SJCRH30 (cell line): ENCODE measurements at places on chromosomes 7 and 10. TPM values are rescaled to one million over a fixed set of nuclear protein-coding genes. Genes with fewer than 3 reads are reported as not detected.

The TFEC gene
- 0.47 TPM in 1 of 2 replicates, not detected in the other for total RNA-seq

DNA sequence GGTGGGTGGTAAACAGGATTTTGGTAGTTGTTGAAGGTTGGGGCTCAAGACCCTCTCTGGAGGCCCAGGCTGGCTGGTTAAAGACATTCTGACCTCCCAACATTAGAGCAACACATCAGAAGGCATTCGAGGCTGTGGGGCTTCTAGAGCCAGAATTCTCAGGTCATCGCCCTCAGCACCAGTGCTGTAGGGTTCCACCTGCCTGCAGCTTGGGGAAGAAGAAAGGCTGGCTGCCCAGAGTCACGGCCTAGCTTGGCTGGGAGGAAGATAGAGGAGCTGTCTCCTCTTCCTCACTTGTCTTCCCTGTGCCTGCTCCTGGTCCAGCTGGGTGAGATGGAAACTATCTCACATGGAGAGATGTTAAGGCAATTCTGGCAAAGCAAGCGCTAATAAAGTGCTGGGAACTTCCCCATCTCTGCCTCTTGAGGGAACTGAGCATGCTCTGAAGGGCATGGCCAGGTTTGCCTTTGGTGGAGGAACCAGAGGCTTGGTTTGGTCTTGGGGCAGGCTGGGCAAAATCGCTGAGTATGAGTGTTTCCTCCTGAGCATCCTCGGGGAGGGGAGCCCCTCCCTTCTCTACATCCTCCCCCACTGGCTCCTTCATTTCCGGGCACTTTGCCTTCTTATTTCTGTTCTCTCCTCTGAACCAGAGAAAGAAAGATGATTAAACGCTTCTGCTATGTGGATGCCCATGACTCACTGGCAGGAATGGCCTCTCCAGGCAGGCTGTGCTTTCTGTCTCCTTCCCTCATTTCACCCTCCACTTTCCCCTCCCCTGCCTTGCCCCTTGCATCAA lies 509.0 kb upstream of the PODXL start:
- H3K27ac ChIP-seq: peak overlapping the region; percentile 41
- no peak overlapping the region for H3K4me3 ChIP-seq
- H3K4me1 ChIP-seq: peaks cover 17% of the 10 kb centered on the region
- H3K36me3 ChIP-seq: no peaks in the 10 kb centered on the region
- H3K27me3 ChIP-seq: no peaks in the 10 kb centered on the region

The GATAD1 gene
- 48.6 and 57.1 TPM in 2 replicates for total RNA-seq

The PRKAR2B gene
- total RNA-seq: 12.3 and 14.3 TPM in 2 replicates

DNA sequence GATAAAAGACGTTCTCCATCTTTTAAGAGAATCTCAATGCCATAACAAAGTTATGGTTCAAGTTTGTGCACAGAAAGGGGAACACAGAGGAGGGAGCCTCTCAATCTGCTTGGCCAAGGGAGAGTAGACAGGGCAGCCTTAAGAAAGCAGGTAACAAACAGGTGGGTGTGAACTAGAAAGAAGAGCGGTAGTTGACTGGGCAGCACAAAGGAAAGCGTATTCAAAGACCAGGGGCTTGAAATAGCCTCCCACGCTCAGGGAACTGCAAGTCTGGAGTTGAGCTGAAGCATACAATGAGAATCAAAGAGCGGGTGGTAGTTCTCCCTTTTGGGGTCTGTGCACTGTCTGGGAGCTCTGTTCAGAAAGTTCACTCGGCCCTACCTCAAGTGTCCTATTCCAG lies 18.9 kb upstream of the MACC1 start:
- H3K4me3 ChIP-seq: no peak overlapping the region
- H3K27me3 ChIP-seq: no peaks in the 10 kb centered on the region
- H3K4me1 ChIP-seq: peaks cover 3% of the 10 kb centered on the region; the same call in 1 of the 2 replicates

The NEUROD6 gene
- not detected in 2 replicates for total RNA-seq

DNA sequence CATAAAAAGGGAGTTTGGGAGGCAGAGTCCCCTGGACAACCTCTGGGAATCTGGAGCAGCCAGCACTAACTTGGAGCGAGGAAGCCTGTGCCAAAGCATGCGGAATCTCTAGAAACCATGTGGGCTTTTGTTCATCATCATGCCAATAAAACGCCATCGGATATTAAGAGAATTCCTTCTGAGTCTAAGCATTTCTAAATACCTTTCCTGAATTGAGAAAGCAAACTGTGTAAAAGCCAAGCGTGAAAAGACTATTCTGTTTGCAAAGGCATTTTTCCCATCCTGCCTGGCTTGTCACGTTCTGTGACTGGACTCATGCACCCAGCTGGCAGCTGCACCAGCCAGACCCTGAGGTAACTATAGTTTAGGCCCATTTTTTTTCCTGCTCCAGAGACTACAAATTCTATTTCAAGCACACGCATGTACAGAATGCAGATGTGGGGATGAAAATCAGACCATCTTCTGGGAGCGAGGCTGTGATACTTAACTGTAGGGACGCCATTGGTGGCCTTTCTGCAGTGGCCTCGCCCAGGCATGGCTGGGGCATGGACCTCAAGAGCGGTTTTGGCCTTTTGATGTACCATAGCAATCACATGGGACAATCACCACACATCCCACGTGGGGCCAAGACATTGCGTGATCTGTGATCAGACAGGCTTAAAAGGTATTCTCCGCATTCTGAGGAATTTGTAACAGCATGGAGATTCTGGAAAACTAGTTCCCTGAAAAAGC lies 218.9 kb downstream of the KIAA1217 start:
- no peak overlapping the region for H3K27ac ChIP-seq
- no peak overlapping the region for H3K4me3 ChIP-seq
- DNase-seq: no peak
- H3K27me3 ChIP-seq: no peaks in the 10 kb centered on the region
- H3K36me3 ChIP-seq: peaks cover 2% of the 10 kb centered on the region

The MYO1G gene
- 0.30 and 0.33 TPM in 2 replicates for total RNA-seq

- H3K4me1 ChIP-seq: no peaks in the 10 kb centered on the region
- no peak for DNase-seq
- H3K27ac ChIP-seq: no peak overlapping the region
- H3K36me3 ChIP-seq: peaks cover 16% of the 10 kb centered on the region
These were observed 141.6 kb downstream of the HIBADH start for GRCh38 chr7:27520815-27521790.

GRCh38 chr7:139855498-139856270 lies 26.6 kb downstream of the TBXAS1 start:
- no peaks in the 10 kb centered on the region for H3K4me1 ChIP-seq
- H3K36me3 ChIP-seq: no peaks in the 10 kb centered on the region
- H3K4me3 ChIP-seq: no peak overlapping the region
- peak; percentile 9 for DNase-seq
- no peaks in the 10 kb centered on the region for H3K27me3 ChIP-seq
- H3K27ac ChIP-seq: no peak overlapping the region
